Frontal cortex (tissue), 4 donors: ENCODE measurements at places on chromosomes 1 and 21.

GRCh38 chr1:244197851-244198375, 146.8 kb downstream of the ZBTB18 start:
- DNase-seq = no peak

DNA sequence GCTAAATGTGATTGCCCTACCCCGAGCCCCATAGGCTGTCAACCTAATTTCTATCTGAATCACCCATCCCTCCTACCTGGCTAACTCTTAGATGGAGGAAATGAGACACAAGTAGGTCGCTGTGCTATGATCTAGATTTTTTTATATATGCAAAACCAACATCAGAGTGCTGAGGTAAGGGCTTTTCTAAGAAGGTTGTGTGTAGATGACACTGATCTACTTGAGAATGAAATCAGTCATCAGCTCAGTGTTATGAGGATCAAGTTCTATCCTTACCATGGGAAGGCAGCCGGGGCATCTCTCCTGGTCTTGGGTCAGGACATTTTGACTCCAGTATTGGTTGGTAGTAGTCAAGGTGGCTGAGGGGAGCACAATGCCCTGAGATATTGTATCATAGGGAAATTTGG, 23.6 kb downstream of the SLAMF1 start:
- DNase-seq = no peak

DNA sequence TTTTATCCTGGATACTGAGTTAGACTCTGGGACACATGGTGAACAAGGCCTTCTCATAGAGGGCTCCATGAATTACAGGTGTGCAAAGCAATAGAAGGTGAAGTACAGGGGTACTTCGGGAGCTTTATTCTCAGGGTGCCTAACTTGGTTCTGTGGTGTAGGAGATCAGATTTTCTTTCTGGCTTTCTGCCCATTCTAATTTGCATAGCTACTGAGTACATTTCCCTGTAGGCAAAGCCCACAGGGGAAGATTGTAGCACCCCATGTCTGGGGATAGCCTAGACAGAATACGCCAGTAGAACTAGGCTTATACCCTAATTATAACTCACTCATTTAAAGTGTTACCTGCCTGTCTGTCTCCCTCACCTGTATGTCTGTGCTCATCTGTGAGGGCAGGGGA, 49.7 kb downstream of the PGM1 start:
- no peak for DNase-seq

- no peak for DNase-seq
Observed at GRCh38 chr21:42398436-42399028, 2.7 kb upstream of the TMPRSS3 start.

- DNase-seq = no peak
Observed at GRCh38 chr1:208008534-208008933, 97.6 kb upstream of the CD34 start.

- no peak for DNase-seq
Observed at GRCh38 chr1:168829876-168830275, 100.9 kb upstream of the DPT start.

GRCh38 chr1:156390469-156391365, 21.7 kb downstream of the RHBG start:
- no peak for DNase-seq

DNA sequence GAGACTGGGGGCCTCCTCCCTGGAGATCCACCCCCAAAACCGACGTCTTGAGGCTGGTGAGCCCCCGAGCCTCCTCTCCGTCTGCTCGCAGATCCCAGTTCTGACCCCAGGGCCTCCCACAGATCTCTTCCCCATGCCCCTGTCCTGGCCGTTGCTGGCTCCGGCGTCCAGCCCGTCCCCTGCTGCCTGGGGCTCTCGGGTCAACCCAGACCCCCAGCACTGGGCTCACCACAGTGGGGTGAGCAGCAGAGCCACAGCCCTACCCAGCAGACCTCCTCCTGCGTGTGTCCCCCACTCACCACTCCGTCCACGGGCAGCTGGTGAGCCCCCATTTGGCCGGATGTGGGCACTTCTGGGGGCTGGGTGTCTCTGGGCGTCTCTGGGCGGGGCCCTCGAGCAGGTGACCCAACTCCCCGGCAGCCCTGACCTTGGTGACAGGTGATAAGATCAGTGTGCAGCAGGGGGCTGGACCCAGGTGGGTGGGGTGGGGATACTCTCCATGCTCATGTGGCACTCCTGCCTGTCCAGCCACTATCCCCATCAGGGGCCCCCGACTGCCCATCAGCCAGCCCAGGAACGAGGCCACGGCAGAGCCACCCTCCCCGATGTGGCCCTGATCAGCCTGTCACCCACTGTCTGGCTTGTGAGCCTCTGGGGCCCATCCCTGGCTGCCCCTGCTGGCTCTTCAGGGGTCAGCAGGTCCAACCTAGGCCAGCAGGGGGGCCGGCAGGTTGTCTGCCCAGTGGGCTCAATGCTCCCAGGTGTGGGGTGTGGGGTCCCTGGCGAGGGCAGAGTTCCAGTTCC, 709 bp downstream of the TNFRSF14 start:
- DNase-seq = no peak

DNA sequence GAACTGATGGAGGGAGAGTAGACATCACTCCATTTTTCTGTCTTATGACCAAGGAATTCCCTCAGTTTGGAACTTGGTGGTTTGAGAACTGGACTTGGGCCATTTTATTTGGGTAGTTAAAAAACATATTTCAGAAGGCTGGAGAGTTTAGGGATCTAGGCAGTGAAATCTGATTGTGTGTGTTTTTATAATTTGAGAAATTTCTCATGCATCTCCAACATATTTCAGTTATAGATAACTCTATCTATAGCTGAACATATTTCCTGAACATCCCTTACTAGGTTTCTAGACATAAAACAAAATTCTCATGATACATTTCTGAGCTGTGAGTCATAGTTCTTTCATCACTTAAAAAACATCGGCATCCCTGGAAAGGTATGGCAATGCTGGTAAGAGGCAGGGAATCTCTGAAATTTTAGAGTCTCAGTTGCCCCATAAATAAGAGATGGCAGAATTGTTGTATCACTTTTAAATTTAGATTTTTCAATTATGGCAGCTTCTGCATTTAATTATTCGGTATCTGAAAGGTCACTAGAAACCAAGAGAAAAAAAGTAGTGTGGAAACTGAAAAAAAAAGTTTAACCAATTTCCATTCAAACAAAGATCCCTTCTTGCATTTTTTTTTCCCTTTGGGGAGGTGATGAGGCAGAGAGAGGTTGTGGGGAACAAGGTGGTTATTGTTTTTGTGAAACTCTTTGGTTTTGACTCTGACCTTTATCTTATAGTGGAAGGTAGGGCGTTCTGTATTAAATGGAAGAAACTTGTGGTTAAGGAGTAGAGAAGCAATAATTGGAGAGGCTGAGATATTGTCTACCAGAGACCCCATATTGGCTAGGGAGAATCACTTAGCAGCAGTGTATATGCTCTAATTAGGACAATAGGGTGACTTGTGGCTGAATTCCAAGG, 102.9 kb downstream of the FASLG start:
- DNase-seq = no peak

DNA sequence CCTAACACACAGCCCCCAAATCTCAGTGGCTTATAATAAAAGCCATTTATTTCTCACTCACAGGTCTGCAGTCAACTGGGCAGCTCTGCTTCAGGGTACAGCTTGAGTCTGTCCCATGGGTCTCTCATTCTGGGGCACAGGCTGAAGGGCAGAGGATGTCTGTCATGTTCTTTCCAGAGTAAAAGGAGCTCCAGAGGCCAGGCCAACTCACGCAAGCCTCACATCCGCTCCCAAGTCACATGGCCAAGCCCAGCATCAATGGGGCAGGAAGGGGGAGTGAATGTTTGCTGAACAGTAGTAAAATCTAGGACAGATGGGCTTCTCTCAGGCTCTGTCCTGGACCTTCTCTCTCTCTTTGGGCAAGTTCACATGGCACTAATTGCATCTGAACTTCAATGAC, 7.1 kb upstream of the SSBP3 start:
- DNase-seq = no peak

GRCh38 chr1:41740058-41740457, 178.7 kb downstream of the HIVEP3 start:
- no peak for DNase-seq

DNA sequence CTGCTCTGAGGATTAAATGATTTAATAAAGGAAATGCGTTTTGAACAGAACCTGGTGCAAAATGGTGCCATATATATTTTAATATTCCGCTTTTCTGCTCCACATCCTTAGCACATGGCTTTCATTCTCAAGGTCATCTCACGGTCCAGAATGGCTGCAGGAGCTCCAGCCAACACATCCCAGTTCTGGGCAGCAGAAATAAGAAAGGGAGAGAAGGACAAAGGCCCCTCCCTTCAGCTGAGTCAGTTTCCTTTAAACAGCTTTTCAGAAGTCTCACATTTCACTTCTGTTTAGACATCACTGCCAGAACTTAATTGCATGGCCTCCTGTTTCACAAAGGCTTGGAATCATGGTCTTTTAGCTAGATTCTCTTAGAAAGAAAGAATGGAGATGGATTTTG, 75.2 kb upstream of the LRRN2 start:
- DNase-seq = no peak

- DNase-seq = peak; percentile 39
Observed at GRCh38 chr1:156281281-156281680, 1.3 kb downstream of the SMG5 start.

DNA sequence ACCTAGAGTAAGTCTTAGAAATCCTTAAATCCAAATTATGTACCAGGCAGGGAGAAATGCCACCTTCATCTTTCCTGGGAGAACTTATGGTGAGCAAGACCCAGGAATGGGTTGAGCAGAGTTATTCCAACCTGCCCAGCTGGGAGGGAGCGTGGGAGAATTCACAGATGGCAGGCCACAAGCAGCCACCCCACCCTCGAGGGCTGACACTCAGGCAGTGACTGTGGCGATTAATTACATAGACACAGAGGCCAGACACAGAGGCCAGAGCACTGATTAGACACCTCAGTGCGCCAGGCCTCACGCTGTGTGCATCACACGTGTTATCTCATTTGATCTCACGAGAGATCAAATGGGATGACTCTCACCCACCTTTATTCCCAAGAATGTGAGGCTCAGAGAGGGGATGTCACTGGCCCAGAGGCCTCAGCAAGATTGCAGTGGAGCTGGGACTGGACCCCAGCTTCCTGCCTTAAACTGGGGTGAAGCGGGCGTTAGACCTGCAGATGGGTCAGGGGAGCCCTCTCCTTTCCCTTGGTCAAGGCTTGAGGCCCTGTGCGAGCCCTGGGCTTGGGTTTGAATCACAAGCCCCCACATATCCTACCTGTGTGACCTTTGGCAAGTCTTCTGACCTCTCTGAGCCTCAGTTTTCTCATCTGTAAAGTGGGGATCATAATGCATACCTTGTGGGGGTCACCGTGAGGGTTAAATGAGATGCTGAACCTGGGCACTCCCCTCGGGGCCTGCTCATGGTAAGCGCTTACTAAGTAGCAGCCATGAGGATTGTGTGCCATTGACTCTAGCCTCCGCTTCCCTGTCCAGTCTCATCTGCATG, 28.8 kb upstream of the PADI4 start:
- DNase-seq = no peak

- peak; percentile 51 for DNase-seq
Observed at GRCh38 chr1:75615613-75616435, 4.9 kb upstream of the SLC44A5 start.

DNA sequence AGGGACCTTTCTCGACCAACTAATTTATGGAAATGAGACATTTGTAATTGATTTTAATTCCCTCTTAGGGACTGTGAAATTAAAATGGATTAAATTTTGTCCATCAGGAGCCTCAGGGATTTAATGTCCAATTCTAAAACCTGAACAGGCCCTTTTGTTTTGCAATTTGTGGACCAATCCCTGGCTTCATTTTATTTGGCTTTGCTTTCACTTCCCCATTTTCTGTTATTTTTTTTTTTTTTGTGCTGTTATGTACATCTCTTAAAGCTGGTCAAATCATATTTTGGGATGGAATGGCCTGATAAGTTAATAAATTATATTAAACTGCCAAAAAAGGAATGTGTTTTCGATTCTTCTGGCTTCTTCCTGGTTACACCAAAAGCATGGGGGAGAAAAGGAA, 28.9 kb downstream of the ZSCAN20 start:
- no peak for DNase-seq

DNA sequence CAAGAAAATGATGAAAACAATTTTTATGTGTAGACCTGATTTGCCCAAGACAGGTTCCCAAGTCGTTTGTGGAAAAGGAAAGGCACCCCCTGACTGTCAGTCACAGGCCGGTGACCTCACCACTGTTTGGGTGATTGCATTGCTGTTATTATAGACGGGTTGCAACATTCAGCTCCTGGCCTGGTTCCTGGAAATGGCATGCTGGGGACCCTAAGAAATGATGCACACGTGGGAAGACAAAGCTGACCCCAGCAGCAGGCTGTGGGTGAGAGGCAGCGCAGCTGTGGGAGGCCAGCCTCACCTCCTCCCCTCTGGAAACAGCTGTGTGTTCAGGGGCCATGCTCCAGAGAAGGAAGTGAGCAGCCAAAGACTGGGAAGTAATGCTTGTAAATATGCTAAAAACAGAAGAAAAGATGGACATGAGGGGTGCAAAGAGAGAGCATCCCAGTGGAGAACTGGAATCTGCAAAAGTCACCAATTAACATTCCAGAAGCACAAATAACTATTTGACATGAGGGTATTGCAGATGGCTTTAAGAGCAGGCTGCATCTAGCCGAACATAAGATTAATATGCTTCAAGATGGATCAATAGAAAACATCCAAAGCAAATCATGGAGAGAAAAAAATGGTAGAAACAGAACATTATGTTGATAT, 23.4 kb upstream of the ABCG1 start:
- no peak for DNase-seq

DNA sequence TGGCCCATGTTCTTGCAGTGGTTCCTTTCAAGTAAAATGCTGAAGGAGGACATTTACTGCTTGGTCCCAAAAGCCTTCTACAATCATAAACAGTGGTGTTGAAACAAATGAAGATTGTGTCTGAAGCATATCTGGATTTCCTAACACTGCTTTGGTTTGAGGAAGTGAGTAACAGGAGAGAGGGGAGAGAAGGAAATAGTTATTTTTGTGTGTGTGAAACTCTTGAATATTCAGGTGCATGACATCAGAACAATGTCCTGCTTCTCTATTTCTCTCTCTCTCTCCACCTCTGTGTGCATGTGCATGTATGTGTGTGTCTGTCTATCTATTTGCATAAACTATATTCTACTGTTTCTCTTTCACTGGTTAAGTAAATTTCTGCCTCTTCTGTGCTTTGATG, 61.4 kb upstream of the TNFSF18 start:
- no peak for DNase-seq

DNA sequence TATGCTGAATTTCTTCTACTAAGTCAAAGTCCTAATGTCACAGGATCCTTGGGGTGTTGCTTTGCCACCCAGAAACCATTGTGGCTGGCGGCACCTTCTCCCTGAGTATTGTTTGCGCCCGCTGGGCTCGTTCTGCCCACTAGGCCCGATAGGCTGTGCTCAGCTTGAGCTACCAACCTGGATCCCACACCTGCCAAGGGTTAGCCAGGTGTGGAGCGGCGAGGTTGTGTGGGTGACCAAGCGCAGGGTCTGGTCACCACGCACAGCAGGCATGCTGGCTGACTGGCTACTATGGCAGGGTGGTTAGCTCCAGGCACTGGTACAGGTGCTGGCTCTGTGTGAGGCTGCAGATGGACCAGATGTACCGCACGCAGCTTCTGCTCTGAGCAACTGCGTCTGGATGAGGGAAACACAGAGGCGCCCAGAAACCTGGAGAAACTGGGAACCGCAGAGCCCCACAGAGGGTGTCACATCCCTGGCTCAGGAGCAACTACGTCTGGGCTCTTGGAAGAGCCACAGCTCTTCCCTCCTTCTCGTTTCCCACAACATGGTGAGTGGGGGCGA, 50.3 kb upstream of the SCYL3 start:
- DNase-seq = no peak
